CD4-positive, alpha-beta T cell treated with Interleukin-15 for 4 hours (primary cell): ENCODE measurements at places on chromosomes 4 and X.

DNA sequence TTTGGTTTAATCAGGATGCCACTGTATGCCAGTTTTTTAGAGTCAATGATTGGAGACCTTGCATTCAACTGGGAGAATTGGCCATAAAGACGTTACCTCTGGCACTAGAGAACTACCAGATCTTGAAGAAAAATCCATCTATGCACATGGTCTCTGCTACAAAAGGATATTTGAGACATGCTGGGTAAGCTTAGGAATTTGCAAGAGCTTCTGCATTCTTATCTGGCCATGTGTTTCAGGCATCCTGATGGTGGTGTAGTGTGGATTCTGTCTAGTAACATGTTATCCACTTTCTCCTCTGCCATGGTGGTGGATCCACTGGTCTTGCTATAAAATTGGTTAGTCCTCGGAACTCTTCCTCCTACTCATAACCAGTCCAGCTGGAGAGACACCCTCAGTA lies 185.3 kb upstream of the WDFY3 start:
- DNase-seq: no peak

DNA sequence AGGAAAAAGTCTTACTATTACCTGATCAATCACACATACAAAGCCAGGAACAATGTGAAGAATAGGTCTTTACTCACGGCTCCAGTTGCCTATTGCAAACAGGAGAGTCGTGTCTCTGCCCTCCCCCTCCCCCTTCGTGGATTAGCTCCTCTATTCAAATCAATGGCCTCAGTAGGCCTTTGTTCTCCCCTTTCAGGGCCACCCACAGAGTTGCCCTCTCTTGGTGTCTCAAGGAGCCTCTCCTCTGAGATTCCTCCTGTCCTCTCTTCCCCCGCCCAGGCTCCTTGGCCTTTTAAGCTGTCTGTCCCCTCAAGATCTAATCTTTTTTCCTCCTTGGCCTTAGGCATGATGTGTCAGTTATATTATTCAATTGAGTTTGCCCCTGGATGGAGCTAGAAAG lies 107.2 kb upstream of the NALF2 start:
- DNase-seq: no peak

DNA sequence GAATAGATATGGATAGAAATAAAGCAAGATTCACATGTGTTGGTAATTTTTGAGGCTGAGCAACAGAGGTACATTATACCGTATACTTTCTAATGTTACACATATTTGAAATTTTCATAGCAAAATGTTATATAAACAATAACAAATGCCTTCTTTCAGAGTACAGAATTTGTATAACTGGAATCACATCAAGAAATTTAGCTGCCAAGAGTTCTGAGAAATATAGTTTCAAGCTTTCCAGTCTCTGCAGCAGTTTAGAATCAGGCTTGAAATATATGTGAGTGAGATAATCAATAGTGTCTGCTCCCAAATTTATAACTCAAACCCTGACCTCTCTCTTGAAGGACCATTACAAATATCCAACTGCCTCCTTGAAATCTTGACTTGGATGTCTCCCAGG lies 23.8 kb downstream of the FAM184B start:
- no peak for DNase-seq

GRCh38 chr4:4761128-4761982 lies 98.1 kb upstream of the MSX1 start:
- DNase-seq: no peak

DNA sequence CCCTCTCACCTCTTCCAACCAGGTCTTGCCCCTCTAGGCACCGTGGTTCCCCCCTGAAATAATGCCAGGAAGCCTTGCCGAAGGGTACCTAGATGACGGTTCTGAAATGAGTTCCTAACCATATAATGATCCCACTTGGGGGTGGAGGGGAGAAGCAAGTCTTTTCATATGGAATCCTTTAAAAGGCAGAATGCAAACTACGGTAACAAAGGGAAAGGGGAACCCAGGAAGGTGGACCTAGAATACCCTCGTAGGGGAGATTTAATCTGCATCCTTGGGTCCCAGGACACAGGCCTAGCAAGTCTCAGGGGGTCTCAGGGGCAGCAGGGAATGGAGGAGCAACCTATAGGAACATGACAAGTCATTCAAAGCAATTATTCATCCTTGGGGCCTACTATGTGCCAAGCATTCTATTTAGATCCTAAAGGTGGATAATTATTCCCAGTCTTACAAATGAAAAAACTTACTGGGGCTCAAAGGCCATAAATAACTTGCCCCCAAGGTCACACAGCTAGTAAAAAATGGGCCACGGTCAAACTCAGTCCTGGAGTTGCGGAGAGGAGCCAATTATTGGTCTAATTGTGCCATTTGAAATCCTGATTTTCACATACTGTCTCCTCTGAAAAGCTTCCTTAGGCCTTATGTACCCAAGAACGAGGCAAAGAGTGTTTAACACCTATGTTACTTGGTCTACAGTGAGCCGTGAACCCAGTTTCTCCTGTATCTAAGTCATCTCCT lies 8.8 kb downstream of the BCOR start:
- no peak for DNase-seq

- no peak for DNase-seq
These were observed 108.8 kb downstream of the ZNF827 start for GRCh38 chr4:145829629-145830395.

- DNase-seq: no peak
These were observed 13.7 kb upstream of the UGT2B17 start for GRCh38 chr4:68589790-68590189.

- no peak for DNase-seq
These were observed 3.0 kb downstream of the ATP2B3 start for GRCh38 chrX:153520287-153520917.

DNA sequence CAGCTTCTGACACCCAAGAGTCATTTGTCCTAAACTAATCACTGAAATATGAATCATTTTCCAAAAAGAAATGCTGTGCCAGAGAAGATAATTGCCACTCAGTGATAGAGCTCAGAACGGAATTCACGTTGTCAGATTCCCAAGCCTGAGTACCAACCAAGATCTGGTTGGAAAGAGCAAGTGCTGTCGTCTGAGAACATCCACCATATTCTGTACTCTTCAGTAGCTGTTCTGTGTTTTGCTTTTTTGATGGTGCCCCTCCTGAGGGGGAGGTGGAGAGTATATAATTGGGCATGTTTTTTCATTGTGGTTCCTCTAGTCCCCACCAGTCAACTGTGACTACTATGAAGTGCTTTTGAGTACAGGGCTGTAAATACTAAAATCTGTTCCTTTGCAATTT lies 13.2 kb downstream of the RUFY3 start:
- DNase-seq: no peak

GRCh38 chr4:138910914-138911336 lies 104.7 kb upstream of the NOCT start:
- no peak for DNase-seq

- no peak for DNase-seq
These were observed at the start of gene ARHGAP6 for GRCh38 chrX:11665168-11666111. ARHGAP6 (minus strand) TSS chrX:11665920; CDS start chrX:11664828, 1,092 bp downstream.

DNA sequence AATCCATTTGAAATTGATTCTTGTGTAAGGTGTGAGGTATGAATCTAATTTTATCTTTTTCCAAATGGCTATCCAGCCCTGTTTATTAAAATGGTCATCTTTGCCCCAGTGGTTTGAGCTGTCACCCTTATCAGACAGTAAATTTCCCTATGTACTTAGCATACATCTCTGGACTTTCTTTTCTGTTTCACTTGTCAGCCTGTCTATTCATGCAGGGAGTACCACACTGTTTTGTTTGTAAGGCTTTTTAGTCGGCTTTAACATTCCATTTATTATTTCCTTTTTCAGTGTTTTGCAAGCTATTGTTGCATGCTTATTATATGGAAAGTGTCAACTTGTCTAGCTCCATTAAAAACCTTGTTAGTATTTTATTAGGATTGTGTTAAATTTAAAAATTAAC lies 155.8 kb downstream of the STAG2 start:
- DNase-seq: no peak

DNA sequence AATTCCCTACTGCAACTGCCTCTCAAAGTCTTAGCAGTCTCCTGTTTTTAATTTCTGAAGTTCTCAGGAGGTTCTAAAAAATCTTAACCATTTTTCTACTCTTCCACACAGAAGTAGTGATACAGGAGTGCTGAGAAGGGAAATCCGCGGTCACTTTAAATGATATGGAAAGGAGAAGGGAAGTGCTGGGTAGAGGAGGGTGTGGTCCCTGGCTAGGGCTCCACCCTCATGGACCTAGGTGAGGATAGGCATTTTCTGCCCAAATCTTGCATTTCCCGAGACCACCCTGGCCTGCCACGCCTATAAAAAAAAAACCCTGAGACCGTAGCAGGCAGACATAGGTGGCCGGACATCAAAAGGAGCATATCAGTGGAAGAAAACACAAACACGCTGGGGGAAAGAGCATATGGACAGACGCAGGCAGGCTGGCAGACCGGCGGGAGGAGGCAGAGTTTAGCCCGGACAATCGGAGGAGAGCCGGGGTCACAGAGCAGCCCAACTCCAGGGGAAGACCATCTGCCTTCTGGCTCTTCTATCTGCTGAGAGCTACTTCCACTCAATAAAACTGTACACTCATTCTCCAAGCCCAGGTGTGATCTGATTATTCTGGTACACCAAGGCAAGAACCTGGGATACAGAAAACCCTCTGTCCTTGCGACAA lies 85.7 kb downstream of the POU3F4 start:
- DNase-seq: no peak

DNA sequence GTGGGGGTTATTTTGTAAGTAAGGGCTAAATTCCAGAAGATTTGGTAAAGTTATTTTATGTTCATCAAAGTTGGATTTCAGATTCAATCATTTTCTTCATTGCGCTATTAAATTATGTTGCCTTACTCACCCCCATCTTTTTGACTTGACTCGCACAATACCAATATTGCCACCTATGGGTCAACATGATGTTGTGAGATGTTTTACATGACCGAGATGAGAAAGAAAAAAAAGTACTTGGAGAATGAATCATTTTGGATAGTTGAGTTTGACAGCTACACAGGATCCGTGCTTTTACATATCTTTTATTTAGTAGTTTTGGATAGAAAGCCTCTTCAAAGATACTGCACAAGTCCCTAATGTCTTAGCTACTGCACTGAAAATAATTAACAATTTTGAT lies 224.2 kb upstream of the EMCN start:
- DNase-seq: no peak

DNA sequence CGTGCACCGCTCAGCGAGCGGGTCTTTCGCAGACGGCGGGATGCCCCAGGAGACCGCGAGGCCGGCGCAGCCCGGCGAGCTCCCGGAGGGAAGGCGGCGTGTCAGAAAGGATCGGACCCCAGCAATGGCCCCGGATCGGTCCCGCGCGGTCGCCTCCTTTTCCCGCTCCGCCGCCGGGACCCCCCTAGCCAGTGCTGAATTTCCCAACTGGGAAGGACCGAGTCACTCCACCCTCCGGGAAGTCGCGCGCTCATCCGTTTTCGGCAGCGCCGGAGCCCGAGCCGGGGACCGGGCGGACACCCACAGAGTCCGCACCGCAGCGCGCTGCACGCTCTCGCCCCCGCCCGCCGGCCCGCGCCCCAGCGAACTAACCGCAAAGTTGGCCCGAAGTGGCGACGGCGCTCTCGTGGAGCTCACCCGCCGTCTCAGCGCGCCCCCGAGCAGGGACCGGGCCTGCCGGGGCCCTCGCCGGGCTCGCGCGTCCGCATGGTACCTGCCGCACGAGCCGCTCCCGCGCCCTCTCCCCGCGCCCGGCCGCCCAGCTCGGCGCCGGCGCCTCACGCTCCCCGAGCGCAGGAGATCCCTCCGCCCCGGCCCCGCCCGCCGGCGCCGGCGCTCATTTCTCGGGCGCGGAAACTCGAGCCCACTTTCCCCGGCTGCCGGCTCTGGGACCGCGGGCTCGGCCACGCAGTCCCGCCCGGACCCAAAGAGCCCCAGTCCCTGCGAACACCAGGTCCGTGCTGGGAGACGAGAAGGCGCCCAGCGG lies at the start of gene FAT1:
Gene FAT1 (minus strand): TSS at position 565 of the 766 bp plus-strand sequence. CDS start 14,029 bp downstream, outside the sequence.
- no peak for DNase-seq
